ENCODE measurements at places on chromosomes 1 and 21.
A peak's percentile ranks its signal among the peaks of the same experiment; 100 is the strongest.

GRCh38 chr1:6476483-6476882 is 10.5 kb upstream of the TNFRSF25 start:
- DNase-seq: no peak

GRCh38 chr1:161936786-161937185 is 86.9 kb downstream of the OLFML2B start:
- no peak for DNase-seq

DNA sequence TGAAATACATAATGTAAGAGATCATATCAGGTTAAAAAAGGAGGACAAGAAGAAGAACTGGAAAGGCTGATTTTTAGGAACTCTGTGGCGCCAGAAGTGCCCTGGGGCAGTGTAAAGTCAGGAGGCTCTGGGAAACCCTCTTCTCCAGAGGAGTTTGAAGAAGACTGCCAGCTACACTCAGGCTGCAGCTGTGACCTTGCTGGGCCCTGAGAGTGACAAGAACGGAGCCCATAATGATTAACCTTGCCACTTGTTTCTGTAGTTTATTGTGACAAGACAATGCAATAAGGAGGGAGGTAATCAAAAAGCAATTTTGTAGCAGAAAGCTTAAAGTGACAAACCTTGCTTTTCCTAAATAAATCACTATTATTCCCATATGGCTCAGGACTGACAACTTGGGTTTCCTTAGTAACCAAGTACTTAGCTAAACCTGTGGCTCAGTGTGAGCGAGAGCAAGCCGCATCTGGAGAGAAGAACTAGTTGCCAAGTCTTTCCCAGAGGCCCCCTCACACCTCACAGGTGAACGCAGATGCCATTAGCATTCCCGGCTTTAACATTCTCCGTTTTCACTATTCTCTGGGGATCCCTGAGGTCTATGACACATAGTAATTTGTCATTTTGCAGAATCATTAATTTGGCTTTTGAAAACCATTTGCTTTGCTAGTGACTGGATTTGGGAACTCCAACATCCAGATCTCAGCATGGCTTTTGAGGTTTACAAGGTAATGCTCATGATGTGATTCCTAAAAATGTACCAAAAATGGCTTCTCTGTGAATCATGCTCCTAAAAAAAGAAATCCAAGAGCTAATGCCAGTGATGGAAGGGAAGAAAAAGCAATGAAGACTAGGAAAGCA is 115.9 kb downstream of the OMA1 start:
- DNase-seq: no peak

DNA sequence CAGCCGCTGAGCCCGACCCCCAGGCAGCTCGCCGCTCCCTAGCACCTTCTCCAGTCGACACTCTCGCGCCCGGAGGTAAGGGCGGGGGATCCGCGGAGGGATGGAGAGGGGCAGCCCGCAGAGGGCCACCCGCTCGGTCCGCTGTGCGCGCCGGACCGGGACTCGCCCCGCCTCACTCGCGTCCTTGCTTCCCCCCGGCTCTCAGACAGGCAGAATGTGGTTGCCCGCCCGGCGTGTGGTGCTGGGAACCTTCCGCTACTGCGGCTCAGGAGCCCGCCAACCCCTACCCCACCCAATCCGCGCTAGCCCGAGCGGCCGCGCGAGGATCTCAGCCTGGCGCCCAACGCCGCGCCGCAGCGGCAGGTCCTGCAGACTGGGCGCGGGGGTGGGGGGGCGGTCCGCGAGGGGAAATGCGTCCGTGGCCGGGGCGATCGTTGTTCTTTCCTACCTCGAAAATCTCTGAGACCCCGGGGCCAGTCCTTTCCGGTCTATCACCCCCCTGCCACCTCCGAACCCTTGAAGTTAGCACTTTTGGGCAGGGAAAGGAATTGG is 404 bp downstream of the LRRC8C start:
- peak; percentile 75 for DNase-seq

- DNase-seq: no peak
These were observed 29.3 kb downstream of the ZBTB8B start for GRCh38 chr1:32494196-32494595.

All from type B pancreatic cell (in vitro differentiated cells).